ENCODE measurements at places on chromosomes 1 and 21.

- DNase-seq: peak; percentile 71
These were observed 46.6 kb upstream of the CTBS start for GRCh38 chr1:84620720-84621313.

GRCh38 chr1:248618878-248619277 is 16.0 kb downstream of the OR2T11 start:
- DNase-seq: peak; percentile 21

- no peak for DNase-seq
These were observed 210.0 kb downstream of the HLX start for GRCh38 chr1:221089273-221089672.

DNA sequence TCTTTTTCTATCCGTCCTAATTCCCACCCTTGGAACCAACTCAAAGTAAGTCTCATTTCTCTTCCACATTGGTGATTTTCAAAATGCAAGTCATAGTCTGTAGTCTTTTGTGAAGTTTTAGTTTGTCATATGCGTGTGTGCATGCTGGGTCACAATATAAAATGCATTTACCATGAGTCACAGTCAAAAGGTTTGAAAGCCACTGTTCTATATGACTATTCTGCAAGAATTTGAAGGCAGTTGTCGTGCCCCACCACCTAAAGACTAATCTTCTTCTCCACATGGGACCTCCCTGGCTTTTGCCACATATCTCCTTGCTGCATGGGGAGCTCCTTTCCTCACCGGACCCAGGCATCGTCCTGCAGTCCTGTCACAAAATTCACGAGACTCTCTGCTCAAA is 1.6 kb downstream of the STPG1 start:
- DNase-seq: no peak

- DNase-seq: no peak
These were observed 9.7 kb downstream of the ALPL start for GRCh38 chr1:21518774-21519455.
